ENCODE measurements at places on chromosomes 3 and 15.

DNA sequence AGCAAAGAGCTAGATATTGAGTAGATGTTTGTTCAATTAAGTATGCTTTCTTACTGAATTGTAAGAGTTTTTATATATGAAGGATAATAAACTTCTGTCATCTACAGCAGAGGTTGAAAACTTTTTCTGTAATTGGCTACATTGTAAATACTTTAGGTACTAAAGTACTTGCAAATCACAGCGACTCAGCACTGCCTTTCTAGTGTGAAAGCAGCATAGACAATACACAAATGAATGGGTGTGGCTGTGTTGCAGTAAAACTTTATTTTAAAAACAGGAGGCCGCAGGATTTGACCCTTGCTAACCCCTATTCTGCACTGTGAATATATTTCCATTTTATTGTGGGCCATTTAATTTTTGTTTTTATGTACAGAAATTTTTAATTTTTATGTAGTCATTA lies 104.3 kb upstream of the TMC3 start:
- no peak for DNase-seq

GRCh38 chr3:190831225-190831624 lies 31.3 kb downstream of the GMNC start:
- DNase-seq = no peak

DNA sequence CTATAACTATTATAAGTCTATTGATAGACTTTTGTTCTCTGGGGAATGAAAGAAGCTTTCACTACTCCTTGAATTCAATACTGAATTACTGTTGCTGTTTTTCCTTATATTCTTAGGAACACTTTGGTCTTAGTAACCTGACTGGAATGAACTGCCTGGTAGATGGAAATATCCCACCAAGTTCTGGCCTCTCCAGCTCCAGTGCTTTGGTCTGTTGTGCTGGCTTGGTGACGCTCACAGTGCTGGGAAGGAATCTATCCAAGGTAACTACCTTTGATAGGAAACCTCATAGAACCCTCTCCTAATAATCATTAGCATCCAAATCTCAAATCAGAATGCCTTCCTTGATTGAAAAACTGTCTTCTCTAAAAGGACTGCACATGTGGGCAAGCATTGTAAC lies 69.1 kb downstream of the GALK2 start:
- no peak for DNase-seq

DNA sequence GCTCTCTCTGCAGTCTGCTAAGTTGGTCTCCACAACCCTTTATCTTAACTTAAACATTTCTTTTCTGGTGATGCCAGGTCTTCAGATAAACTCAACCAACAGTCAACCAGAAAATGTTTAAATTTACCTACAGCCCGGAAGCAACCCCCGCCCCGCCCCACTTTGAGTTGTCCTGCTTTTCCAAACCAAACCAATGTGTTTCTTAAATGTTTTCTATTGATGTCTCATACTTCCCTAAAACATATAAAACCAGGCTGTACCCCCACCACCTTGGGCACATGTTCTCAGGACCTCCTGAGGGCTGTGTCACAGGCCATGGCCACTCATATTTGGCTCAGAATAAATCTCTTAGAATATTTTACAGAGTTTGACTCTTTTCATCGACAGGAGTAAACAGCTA lies 13.2 kb upstream of the GPR160 start:
- no peak for DNase-seq

DNA sequence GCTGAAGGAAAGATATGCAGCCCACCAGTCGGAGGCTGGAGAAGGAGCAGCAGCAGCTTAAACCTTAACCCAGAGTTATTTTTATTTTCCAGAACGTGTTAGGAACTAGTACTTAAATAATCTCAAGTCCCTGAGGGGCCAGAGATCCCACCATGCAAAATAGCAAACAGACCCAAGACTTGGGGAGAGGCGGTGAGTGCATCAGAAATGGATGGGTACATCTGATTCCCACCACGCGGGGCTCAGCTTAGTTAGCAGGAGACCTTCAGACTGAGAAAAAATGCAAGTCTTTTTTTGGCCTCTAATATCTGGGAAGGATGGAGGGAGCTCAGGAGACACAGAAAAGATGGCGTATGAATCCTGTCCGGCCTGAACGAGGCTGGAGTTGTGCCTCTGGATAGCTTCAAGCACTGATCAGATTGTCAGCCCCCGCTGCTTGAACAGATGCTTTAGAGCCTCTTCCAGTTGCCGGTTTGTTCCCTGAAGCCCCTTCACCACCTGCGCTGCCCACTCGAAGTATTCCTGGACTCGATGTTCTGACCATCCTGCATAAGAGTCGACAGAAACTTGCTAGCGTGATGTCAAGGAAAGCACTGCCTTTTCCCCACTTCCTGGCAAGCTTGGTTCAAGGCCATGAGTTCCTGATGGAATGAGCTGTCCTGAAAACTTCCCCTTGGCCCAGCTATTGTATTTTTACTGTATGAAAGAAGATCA lies 1.3 kb downstream of the HDDC3 start:
- DNase-seq = no peak

DNA sequence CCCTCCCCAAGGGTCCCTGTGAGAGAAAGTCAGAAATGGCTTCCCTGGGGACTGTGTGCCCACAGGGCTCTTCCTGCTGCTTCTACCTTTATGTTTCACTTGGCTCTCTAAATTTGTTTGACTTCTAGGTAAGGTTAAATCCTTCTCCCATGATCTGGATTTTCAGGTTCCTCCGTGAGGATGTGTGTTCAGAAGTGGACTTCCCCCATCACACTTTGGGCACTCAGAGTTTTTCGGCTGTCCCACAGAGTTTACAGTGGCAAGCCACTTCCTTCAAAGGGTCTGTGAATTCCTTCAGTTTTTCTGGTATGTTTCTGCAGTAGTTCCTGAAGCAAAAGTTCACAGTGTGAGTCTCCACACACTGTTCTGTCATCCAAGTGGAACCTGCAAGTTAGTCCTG lies 30.9 kb upstream of the RARB start:
- no peak for DNase-seq

DNA sequence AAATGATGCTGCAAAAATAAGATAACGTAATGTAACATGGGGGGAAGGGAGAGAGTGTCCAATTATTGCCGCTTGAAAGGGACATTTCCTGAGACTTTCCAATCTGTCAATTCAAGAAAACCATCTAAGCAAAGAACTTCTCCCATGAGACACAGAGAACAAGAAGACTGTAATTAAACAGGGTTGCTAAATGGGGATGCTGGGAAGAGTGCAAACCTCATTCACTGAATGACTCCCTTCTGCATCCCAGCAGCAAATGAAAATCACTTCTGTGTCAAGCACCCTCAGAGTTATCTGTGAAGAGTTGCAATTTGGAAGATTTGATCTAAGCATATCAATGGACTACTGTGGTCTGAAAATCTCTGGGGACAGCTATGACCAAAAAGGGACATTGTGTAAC lies 3.6 kb downstream of the RFT1 start:
- no peak for DNase-seq

GRCh38 chr15:47725906-47726305 lies 8.6 kb downstream of the SEMA6D start:
- no peak for DNase-seq

- DNase-seq = no peak
Observed at GRCh38 chr3:55162031-55162795, 234.4 kb upstream of the LRTM1 start.

DNA sequence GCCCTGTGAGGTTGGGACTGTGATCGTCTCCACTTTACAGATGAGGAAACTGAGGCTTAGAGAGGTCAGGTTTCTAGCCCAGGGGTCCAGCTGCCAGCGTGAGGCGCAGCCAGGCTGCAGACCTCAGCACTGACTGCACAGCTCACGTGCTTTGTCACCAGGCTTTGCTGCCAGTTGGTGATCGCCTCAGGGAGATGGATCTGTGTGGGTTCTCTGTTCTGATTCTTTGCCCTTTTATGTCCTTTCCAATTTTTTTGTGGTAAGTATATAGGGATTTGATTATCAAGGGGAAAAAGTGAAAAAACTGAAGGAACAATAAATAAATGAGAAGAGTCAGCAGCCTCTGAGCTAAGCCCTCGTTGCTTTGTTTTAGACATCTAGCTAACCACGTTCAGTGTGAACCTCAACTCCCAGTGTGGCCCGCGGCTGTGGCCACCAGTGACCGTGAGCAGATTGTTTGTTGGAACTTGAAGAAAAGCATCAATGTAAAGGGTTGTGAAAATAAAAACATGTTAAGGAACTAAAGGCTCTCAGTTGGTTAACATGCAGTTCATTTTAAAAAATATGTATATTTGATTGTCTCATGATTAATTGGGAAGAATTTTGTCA lies 117.6 kb downstream of the PDE8A start:
- DNase-seq = no peak

GRCh38 chr3:55467099-55467498 lies 20.0 kb downstream of the WNT5A start:
- DNase-seq = no peak

DNA sequence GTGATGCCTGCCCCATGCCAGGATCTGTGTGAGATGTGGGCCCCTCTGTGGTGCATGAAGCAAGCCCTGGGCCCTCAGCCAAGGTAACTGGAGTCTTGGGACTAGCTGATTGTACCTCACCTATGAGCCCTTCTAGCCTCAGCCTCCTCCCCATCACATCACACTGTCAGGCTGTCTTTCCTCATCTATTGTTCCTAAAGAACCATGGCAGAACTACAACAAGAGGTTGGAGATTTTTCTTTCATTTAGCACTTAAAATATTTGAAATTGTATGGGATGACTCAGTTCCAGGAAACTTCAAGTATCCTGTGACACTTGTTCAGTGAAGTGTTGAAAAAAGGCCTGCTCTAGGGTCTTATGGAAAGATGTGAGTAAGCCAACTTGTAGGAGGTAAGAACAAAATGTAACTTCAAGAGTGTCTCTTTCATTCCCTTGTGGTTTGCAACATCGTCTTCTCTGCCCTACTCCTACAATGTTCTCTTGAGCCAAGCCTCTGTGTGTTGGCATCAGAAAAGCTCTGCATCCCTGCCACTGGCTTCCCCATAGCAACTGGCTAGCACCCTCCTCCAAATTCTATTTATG lies 58.7 kb upstream of the TIPARP start:
- DNase-seq = no peak

DNA sequence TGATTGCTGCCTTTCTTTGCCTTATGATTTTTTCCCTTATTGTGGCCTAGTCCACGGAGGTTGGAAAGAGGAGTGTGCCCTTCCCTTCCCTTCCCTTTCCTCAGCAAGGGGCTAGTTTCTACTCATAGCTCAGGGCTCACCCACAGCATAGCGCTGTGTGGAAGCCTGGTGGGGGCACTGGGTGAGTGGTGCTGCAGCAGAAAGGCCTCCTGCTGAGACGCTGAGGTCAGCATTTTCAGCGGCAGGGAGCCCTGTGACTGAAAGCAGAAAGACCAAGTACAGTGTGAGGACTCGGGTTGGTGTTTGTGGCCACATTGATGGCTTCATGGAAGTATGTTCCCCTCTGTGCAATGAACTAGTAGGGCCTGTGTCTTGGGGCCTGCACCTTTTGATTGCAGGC lies 21.9 kb downstream of the CACNA1D start:
- DNase-seq = no peak

DNA sequence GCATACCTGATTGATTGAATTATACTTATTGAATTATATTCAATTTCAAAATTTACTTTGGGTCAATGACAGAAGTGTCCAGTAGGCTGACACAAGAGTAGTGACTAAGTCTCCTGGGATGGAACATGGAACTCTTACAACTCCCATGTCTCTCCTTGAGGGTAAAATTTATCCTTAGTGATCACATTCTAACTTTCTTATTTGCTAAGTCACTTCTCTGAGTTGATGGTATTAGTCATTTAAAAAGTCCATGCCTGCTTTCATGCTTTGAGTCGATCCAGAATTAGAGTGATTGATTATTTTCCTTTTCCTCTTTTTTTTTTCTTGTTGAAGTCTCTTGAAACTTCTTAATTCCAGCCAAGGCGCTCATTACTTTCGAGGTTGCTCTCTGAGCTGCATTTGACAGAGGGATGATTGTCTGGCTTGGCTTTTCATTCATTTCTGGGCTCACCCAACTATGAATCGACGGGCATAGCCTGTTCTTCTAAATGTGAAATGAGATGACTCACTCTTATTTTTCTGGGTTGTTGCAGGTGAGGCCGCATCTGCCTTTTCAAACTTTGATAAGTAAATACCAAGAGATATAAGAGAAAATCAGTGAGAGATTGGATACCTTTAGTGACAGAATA lies 34.9 kb downstream of the LRRC3B start:
- no peak for DNase-seq

DNA sequence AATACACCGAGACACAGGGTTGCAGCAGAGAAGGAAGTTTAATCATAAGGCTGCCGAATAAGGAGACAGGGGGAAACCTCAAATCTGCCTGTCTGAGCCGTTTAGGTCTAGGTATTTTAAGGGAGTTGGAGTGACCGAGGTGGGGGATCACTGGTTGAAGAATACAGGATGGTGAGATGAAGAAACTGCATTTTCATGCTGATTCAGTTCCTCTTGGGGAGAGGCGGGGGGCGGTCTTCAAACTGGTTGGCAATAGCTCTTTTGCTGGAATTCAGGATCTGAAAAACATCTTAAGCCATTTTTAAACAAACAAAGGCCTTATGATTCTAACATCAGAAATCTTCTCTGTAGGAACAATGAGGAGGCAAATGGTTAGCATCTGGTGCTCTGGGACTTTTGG lies 699.5 kb upstream of the CFAP20DC start:
- no peak for DNase-seq

DNA sequence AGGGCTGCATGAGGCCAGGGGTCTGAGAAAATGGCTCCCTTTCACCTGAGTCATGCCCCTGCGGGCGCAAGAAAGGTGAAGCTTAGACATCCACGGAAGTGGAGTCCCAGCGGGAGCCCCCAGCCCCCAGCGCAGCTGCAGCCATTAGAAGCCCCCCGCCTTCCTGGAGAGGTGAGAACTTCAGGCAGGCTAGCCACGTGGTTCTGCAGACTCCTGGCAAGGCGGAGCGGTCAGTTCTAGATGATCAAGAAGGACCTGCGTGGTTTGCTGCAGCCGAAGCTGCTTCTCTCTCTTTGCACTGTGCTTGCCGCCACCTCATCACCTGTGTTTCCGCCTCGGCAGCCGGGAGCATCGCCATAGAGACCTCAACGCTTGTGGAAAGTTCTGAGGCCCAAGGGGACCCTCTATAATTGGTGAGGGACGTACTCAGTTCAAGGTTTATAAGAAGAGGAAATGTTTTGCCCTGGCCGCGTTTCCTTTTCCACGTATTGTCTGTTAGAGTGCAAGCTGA lies 15.8 kb upstream of the KCNMB3 start:
- no peak for DNase-seq

DNA sequence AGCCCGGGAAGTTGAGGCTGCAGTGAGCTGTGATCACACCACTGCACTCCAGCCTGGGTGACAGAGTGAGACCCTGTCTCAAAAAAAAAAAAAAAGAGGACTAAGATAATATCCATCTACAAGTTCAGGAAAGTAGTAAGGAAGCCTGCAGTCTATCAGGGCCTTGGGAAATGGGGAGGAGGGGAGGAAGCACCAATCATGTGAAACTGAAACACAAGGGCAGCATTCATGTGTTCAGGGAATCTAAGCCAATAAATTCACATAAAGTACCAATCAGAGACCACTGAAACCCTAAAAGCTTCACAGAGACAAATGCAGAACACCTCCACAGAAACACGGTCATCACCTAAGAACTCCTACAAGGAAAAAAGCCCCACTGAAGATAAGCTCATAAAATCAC lies 22.9 kb upstream of the HHATL start:
- DNase-seq = no peak

- no peak for DNase-seq
Observed at GRCh38 chr3:48686538-48687219, 964 bp upstream of the NCKIPSD start.
